ENCODE measurements at places on chromosomes 2 and 18.

DNA sequence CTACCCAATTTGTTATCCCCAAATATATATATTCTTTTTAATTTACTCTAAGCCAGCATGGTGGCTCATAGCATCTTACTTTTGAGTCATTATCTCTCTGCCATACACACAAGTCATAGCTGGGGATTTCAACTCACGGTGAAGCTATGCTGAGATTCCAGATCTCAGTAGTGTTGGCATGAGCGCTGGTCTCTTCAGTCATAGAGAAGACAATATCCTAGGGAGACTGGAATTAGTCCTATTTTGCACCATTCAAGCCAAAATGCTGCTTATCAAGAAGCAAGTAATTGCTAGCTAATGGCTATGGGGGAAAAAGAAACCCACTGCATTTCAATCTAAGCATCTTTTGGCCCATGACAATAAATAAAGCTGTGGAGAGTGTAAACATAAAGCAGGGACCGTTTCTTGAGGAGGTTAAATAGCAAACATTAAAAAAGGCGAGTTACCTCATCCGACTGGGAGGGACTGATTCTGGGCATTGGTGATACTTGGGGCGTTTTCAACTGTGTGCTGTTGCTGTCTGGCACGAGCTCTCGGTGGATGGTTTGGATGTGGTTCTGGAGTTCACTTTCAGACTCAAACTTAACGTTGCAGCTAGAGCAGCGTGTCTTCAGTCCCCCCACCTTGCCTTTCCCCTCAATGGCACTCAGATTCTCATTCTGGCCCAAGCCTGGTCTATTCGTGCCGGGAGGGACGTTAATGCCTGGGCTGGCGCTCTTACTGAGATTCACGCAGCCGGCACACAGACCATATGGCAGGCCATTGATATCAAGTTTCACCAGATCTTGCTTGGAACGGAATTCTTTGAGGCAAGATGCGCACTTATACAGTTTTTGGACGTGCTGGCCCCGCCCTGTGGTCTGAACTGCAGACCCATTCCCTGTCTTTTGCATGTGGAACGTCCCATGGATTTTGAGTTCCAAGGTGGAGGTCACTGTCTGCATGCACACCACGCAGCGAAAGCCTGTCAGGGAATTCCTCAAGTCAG, 127.8 kb downstream of the ZNF521 start:
- DNase-seq: no peak

DNA sequence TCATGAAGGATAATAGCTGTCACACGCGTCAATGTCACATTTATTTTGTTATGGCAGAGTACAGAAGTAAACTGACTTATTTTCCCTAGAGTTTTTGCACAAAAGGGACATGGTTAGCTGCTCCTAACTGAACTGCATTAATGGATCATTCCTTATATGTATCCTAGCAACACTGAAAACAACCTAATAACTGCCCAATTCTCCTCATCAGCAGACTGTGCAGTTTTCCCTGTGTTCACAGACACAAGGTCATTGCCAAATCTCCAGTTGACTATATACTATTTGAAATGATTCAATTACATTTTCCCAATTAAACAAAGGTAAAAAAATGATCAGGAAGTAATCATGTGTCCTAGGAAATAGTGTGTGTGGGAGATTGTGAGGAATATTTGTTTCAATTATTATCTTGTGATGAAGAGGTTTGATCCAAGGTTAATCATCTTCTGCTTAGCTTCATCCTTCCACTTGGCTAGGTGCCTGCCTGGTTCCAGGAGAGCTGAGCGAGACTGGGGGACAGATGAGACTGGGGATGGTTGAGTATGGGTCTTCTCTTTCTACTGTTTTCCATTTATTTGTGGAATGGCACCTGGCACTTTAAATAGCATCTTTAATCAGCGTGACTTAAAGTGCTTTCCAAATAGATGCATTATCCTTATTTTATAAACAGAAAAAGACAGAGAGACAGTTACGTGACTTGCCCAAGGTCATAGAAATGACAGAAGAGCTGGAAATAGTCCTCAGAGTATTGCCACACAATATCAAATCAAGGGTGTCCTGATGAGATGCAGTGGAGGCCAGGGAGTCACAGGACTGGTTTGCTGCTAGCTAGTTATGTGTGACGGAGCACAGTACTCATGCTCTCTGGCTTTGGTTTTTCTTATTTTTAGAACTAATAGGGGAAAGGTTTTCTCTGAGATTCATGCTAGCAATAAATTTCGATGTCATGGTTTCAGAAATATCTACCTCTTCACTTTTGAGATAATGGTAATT, 335.6 kb downstream of the PIK3C3 start:
- DNase-seq: no peak

DNA sequence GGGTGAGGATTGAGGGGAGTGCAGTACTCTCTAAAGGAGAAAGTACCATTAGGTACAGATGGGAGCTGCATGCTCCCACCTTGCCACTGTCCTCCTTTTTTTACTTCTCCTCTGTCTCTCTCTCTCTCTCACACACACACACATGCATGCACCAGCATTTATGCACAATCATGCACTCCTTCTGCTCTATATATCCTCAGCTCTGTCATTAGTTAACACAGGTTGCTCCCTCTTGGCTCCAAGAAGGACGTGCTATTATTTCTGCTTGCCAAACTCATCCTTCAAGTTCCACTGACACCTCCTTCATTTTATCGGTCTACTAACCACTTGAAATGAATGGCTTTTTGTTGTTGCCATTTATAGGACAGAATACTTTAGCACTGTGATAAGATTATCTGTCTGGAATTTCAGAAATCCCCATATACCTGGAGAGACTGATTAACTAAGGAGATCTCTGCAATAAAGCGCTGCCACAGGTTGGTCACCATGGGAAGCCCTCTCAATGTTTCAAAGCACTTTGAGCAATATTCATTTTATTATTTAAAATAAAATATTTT, 178.5 kb upstream of the TRIB2 start:
- no peak for DNase-seq

- DNase-seq: no peak
Measured at GRCh38 chr2:241107031-241107783, 5.1 kb upstream of the MTERF4 start.

DNA sequence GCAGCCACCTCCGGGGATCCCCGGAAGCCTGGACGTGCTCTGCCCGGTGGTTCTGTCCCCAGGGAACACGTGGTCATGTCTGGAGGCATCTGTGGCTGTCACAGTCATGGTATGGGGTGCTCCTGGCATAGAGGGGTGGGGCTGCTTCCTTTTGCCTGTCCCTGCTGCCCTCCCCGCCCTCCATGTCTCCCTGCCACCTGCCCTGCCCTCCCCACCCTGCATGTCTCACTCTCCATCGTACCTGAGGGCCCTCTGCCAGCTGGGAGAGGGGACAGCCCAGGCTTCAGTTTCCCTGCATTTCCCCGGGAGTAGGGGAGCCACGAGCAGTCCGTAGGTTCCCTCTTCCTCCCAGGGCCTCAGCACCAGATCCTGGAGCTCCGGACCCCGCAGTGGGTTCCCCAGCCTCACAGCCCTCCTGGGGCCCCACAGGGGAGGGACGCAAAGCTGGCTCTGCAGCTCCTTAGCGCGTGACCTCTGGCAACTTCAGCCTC, 90.0 kb upstream of the CTDP1 start:
- DNase-seq: no peak

DNA sequence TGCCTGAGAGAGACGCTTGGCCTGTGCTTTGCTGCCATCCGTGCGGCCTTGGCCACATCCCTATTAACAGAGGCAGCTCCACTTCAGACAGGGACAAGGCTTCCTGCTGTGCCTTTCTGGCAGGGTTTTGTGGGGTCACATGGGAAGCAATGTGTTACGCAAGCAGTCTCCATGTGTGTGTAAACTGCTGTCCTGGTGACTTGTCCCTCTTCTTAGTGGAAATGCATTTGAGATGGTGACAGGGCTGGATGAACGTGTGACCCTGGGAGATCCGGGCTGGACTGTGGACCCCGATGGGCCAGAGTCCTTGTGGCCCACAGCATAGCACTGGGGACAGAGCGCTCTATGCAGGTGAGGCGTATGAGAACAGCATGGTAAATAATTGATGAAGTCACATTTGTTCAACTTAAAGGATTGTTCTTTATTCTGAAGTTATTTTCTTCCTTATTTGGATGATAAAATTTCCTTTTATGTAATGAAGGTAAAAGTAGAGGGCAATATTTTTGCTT, 23.2 kb downstream of the ASB1 start:
- no peak for DNase-seq

DNA sequence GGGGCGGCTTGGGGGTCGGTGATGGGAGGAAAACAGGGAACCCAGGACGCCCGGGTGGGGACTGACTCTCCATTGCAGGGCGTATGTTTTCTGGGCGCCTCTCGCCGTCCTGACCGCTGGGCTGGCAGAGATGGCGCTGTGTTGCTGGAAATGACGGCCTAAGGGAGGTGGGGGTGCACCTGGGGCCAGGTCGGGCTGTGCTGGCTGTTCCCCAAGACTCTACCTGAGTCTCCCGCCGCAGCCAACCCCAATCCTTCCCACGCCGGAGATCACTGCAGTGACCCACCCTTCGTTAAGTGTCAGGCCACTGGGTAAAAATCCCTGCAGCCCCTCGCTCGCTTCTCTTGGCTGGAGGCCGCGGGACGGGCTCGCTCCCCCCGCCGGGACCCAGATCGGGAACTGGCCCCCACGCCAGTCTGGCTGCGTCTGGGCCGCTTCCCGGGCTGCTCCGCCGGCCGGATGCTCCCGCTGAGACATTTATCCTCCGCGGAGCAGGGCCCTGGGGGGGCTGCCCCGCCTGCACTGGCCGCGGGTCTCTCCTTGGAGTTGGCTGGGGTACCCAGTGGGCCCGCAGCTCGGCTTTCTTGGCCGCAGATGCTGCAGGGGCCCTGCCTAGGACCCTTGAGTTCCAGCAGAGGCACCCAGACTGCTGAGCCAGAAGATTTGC, 7.8 kb upstream of the ARMC9 start:
- peak; percentile 72 for DNase-seq

- DNase-seq: no peak
Measured at GRCh38 chr2:38960609-38961320, 71.1 kb downstream of the ARHGEF33 start.

DNA sequence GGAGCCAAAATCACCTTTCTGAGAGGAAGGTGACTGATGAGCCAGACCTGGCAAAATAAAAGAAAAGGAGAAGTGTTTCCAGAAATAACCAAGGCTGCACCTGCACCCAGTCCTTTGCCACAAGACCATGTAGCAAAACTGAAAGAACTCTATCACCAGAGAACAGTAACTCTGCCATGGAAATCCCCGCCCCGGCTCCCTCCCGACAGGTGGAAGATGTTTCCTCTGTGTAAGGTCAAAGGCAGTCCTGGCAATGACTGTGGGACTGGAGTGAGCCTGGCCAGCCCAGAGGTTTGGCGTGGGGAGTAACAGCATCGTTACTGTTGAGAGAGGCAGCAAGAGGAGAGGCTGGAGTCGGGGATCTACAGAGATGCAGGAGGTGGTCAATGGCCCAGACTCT, 42.3 kb downstream of the SPRED2 start:
- no peak for DNase-seq

DNA sequence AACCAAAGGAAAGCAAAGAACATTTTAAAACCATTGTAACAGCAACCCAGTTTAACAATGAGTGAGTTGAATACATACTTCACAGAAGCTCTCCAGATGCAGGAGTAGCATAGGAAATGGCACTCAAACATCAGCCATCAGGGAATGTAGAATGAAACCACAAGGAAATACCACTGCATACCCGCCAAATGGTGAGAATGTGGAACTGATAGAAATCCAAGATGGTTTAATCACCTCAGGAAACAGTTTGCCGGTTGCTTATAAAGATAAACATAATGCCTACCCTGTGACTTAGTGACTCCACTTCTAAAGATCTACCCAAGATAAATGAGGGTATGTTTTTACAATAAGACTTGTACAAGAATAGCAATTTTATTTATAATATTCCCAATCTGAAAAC, 132.0 kb downstream of the GALNT1 start:
- DNase-seq: peak; percentile 89

- DNase-seq: no peak
Measured at GRCh38 chr2:177708660-177709444, 316.3 kb downstream of the AGPS start.

- DNase-seq: peak; percentile 60
Measured at GRCh38 chr2:43542285-43542933, 53.4 kb downstream of the THADA start.

- DNase-seq: no peak
Measured at GRCh38 chr2:29113027-29113686, 2.1 kb upstream of the CLIP4 start.

DNA sequence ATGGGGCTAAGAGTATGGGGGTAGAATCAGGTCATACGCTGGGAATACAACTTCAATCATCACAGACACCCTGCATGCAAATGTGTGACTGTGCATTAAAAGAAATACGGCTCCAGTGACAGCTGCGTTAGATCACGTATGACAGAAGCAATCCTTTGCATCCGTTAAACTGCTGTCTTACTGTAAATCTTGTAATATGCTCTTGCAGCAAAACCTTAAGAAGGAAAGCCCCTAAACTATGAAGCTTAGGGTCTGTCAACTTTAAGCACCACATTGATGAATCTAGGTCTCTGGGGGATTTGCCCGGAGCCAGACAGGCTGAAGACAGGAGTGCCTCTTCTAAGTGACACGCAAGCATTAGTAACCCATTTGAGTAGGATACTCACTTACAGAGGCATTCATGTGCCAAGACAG, 84.7 kb upstream of the EML6 start:
- no peak for DNase-seq

DNA sequence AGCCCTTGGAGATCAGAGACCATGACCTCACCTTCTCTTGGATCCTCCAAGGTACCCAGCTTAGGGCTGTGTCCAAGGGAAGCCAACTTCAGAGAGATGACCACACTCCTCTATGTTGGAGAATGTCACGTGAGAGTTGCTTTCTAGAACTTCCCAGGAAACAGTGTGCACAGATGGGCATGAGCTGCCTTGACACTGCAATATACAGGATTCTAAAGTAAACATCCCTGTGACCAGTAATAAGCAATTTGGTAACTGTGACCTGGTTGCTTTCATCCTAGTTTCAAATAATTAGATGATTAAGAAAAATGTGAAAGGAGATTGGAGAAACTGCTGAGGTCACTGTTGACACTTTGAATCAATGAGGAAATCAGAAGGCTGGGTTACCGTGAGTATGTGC, 181.1 kb upstream of the EPAS1 start:
- DNase-seq: peak; percentile 45

DNA sequence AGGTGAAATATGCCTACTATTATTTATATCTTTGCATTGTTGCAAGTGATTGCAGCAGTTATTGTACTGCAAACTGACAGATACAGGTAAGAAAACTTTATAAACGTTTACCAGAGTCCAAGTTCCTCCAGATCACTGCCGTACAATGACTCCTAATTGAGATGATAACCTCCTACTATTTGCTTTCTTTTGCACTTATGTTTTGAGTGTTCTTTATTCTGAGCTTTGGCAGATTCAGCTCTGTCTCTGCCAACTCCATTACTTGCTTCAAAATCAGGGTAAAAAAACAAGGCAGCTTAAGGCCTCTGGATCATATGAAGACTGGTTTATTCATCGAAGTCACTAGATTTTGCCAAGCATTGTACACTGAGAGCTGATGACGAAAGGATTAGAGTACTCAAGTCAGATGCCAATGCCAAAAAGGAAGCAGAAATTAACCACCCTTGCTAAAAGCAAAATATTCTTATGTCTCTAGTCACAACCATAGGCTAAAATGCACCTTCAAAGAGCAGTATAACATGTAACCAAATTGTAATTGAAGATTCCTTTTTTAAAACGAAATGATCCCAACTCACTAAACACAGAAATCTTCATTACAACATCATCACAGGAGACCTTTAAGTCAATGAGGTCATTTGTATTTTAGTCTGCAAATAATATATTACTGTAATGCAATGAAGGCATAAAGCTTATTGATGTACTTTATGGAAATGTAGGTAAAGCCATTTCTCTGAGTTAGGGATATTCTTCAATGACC, 10.5 kb upstream of the IKZF2 start:
- no peak for DNase-seq

- DNase-seq: no peak
Measured at GRCh38 chr2:167692191-167692590, 555.2 kb downstream of the STK39 start.
